ENCODE measurements at places on chromosomes 4 and X.

- no peak for DNase-seq
These were observed 459.1 kb downstream of the FSTL5 start for GRCh38 chr4:161704653-161705052.

- DNase-seq = peak; percentile 62
These were observed 88.6 kb downstream of the PALLD start for GRCh38 chr4:168585168-168586091.

- no peak for DNase-seq
These were observed 11.1 kb downstream of the GTPBP6 start for GRCh38 chrX:307261-308111.

- no peak for DNase-seq
These were observed 175.3 kb downstream of the TSPAN5 start for GRCh38 chr4:98482847-98483806.

DNA sequence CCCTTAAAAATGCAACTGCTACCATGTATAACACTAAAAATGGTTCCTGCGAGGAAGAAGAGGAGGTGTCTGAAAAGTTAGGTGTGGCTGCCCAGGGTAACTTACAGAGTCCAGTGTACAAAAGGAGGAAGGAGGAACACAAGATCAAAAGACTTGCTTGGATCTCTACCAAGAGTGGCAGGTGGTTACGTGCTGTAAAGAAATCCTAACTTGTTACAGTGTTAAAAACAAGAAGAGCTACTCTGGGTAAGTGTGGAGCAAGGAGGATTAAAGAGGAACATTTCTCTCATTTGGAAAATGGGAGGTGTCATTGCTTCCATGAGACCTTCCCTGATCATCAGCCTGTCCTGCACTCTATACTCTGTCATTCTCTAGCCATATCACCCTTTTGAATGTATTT, 242.0 kb downstream of the PTTG2 start:
- DNase-seq = no peak

DNA sequence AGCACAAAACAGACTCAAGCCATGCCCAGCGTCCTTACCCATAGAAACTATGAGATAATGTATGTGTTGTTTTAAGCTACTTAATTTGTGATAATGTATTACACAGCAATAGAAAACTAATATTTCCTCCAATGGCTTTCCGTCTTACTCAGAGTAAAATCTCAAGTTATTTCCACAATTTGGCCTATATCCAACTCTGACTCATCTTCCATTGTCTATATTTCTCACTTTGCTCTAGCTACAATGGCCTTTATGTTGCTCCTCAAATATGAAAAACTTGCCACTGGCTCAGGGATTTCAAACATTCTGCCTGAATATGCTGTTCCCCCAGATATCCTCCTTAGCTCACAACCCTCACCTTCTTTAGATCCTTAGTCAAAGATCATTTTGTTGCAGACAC, 31.6 kb downstream of the IQCM start:
- DNase-seq = no peak

DNA sequence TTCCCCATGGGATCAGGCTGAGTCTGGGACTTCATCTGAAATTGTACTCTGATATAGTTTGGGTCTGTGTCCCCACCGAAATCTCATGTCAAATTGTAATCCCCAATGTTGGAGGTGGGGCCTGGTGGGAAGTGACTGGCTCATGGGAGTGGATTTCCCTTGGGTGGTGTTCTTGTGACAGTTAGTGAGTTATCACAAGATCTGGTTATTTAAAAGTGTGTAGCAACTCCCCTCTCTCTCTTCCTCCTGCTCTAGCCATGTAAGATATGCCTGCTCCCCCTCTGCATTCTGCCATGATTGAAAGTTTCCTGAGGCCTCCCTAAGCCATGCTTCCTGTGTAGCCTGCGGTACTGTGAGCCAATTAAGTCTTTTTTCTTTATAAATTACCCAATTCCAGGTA, 61.0 kb downstream of the RASGEF1B start:
- peak; percentile 74 for DNase-seq

DNA sequence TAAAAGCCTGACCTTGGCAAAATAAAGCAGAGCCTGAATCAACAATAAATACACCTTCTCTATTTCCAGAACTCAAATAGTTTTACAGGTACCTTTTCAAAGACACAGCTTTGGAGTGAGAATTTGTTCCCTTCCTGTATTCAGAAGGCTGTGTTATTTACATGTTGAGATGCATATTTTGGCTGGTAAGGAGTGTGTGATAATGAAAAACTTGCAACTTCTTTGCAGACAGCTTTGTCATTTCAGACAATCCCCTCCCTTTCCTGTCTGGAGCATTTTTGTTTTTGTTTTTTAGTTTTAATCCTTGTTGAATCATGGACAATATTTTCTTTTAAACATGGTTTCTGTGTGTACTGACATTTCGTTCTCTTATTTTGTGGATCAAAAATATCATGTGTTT, 493.8 kb downstream of the FAT4 start:
- DNase-seq = no peak

DNA sequence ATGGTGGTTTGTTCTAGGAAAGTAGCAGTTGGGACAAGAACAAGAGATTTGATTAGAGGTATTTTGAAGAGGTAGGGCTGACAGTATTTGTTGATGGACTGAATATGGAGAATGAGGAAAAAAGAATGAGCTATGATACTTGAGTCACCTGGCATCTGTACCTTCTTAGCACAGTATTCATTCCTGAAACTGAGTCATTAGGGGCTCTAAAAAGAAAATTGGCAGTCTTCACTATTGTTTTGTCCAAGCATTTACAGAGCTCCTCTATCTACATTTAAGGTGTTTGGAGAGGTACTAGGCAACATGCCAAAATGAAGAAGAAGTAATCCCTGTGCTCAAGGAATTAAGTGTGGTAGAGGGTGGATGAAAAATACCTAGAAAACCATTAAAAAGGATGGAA, 165.8 kb downstream of the SHROOM4 start:
- no peak for DNase-seq

DNA sequence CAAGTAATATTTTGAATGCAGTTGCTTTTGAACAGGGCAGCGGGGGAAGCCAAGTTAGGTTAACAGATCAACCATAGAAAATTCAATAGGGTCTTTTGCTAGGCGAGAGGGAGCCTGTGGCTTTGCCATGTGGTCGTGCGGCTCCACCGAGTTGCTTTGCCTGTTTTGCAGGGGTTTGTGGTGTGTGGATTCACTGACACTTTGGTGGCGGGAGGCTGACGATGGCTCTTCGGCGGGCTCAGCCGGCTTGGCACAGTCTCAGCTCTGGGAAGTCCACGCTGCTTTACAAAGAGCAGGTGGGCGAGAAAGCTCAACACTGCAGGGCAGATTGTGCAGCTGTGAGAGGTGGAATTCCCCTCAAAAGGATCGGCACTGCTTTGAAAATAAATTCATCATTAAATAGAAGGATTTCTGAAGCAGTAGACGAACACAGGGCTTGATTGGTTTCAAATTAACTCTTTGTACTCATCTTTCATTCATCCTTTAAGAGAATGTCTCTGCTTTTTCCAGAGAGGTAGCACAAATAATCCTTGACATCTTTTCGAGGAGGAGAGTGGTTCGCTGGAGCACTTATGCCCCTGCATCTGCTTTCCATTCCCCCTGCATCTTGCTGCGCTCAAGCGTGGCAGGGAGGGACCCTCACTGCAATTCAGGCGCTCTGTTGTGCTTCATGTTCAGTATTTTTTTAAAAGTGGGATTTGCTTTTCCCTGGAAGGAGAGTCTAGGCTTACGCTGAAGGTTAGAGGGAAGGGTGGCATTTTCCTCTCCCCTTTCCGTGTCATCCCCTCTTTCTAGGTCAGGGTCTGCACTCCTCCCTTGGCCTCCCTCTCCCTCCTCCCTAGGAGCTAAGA, 201.8 kb upstream of the LEF1 start:
- DNase-seq = no peak

DNA sequence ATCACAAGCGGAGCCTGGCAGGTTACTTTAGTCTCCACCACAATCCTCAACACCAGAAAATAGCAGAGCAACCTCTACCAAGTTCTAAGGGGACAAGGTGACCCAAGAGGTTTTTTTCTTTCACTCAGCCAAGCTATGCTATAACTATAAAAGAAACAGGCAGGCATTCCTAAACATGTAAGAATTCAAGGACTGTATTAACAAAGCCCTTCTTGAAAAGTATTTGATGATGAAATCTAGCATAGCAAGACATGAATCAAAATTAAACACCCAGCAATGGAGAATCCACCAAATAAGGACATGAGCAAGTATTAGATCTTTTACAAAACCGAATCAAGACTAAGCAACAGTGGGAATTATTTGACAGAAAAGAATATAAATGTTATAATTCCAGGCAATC, 25.7 kb upstream of the C1QTNF7 start:
- DNase-seq = no peak

DNA sequence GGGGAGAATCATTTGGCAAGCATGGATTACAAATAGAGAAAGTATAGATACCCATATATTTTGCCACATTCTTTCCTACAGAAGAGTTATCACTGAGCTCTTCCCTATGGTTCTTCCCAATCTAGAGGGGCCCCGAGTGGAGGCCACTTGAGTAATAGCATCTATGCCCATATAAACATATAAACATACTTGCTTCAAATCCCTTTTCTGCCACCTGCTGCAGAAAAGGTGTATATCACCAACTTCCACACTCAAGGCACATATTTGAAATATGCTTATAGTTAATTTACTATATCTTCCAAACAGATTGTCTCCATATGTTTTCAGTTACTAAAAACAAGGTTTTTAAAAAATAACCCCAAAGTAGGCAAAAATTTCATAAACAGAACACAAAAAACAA, 642.8 kb upstream of the DIPK2B start:
- DNase-seq = peak; percentile 8
